ENCODE measurements at places on chromosomes 5 and 9. TPM values are rescaled to one million over a fixed set of nuclear protein-coding genes. Genes with fewer than 3 reads are reported as not detected.

- DNase-seq = no peak
Observed at GRCh38 chr5:132629230-132629944, 28.6 kb upstream of the IL13 start.

HCN1 gene
- polyA plus RNA-seq = not detected

- DNase-seq = no peak
Observed at GRCh38 chr9:114697951-114698351, 16.0 kb upstream of the TEX48 start.

GMCL2 gene
- not detected for polyA plus RNA-seq

DNA sequence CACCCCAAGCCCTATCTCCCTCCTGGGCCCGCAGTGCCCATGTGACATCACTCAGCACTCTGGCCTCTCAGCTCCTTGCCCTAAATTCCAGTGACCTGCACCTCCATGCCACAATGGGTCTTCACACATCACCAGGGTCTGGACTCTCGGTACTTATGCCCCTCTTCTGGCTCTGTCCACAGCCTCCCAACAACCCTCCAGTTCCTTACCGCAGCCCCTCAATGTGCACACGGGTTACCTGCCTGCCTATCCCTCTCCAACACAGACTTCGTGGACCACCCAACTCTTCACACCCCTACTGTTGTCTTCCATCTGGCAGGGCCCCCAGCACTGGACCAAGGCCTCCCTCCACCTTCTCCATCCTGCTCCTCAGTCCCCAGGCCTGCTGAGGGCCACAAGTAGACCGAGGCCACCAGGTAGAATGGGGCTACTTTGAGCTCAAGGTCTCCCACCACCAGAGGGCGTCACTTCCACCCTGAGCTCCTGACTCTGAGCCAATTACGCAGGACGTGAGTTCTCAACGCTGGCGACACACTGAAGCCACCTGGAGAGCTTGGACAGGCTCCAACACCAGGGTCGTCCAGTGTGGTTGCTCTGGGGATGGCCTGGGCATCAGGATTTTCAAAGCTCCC, 172.1 kb downstream of the GABBR2 start:
- no peak for DNase-seq

DNA sequence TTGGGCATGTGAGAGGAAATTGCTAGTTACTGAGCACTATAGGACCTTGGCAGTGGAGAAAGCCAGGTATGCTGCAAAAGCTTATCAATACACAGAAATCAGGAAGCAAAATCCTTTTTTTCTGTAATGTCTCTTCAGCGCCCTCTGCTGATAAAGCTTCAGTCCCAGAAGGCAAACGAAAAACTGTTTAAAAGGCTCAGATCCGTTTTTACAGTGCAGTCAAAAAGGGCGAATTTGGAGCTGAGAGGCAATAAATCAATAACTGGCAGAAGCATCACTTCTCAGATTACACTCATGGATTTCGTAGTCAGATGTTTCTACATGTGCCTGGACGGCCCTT, 1.1 kb upstream of the MAN2A1 start:
- no peak for DNase-seq

- no peak for DNase-seq
Observed at GRCh38 chr9:104177003-104177611, 83.0 kb downstream of the SMC2 start.

DNA sequence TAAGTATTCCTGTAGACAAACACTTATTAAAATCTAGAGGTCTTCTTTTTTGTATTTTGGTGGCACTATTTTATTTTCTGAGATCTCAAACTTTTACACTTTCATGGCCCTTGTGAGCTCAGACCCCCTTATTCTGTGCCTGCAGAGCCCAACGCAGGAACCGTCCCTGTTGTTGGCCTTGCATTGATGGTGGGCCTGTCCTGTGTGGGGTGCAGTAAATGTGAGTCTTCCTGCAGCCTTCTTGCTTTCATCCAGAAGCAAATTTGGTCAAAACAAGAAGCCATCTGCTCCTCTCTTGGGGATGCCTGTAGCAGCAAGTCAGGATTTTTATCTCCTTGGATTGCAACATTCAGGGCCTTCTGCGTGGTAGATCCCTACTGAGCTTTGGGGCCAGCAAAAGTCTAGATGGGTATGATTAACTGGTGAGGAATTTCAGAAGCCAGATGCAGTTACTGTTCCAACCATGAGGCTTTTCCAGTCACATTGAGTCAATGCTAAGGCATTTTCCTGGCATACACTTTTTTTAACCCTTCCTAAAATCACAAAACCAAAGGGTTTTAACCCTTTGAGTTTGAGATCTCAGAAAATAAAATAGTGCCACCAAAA, 31.7 kb downstream of the BASP1 start:
- DNase-seq = peak; percentile 94

DNA sequence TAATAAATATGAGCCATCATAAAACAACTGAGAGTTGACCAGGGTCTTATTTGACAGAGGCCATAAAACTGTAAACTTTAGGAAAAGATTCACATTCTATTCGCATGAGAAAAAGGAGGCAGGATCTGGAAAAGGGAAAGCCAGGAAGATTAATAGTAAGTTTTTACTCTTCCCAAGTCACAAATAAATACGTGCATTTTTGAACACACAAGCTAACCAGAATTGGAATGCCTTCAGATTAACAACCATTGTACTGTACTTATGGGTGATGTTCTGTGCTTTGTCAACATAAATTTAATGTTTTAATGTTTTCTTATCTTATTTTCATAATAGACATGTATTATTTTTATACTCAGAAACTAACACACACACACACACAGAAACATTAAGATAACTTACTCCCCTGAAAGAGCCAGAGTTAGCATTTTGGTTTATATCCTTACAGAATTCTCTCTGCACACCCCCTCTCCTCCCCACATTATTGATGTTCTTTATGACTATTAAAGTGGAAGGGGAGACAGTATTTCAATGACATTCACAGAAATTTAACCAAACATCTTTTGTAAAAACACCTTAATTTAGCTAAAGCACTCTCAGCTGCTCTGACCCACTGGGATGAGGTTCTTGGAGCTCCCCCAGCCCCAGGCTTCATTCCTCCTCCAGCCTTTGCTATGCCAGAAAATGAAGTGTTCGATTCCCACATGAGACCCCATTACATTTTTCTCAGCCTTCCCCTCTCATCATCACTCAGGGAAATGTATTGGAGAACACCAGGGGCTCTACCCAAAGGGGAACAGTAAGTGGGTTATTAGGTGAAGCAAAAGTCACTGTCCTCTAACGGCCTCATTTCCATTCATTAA, 155.5 kb downstream of the ESM1 start:
- no peak for DNase-seq

DNA sequence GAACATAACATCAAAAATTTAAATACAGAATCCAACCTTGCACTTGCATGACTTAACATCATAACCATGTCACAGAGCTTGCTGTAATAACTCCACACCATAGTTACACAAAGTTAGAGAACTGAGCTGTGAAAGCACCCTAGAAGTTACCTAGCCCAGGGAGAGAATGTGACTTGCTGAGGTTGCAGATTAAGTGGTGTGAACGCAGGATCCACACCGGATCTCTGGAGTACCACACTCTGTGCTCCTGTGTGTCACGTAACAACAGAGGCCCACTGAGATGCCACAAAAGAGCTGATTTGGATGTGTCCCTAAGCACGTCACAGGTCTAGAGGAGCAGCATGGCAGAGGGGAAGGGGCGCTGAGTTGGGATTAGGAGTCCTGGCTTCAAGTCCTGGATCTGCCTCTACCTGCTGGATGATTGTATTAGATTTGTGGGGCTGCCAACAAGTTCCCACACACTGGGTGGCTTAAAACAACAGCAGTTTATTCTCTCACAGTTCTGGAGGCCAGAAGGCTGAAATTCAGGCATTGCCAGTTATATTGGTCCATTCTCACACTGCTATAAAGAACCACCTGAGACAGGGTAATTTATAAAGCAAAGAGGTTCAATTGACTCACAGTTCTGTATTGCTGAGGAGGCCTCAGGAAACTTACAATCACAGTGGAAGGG, 213.3 kb upstream of the TBC1D2 start:
- no peak for DNase-seq

GRCh38 chr5:174317256-174317894, 271.9 kb downstream of the NSG2 start:
- DNase-seq = no peak

DNA sequence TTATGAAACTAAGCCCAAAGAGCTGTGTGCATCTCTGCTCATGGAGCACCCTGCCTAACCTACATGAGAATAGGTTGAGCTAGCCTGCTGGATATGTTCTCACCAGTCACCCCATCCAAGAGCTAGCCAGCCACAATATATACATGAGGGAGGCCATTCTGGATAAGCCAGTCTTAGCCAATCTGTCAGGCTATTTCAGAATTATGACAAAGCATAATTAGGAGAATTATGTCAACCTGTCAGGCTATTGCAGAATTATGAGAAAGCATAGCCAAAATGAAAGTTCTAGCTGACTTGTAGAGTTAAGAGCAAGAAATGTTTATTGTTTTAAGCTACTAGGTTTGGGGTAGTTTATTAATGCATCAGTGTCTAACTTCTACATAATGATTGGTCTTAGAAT, 189.8 kb downstream of the WDR70 start:
- no peak for DNase-seq

DNA sequence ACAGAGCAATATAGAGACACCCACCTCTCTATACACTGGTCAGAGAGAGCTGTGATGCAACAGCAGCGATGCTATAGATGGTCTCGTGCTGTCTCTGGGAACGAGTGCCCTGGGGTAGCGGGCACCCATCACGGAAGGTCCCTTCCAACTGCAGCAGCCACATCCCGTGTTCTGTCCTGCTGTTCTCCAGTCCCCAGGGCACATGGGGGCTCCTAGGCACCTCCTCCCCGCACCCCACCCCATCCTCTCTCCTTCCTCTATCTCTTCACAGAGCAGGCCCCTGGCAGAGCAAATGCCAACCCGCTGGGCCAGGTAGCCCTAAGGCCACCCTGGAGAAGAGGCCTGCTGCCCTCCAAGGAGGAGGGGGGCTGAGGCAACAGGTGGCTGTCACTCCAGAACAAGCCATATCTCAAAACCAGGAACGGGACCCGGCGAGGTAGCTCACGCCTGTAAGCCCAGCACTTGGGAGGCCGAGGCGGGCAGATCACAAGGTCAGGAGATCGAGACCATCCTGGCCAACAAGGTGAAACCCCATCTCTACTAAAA, 8.2 kb downstream of the FIBCD1 start:
- no peak for DNase-seq

DNA sequence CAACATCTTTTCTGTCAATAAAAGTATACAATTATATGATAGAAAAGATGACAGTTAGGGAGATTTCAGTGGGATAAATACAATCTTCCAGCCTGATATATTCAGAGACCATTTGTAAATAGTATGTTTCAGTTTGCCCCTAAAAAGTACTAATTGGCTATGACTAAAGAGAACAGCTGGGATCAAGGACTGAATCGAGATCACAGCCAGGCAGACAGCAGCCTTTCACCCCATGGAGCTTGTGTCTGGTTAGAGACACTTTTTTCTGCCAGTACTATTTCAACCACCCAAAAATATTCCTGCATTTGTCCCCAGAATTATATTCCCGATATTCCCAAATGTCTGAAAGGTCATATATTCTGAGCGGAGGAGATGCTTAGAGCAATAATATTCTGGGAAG, 577.3 kb upstream of the TLE4 start:
- no peak for DNase-seq

PCDHA3 gene
- 0.20 TPM for polyA plus RNA-seq

DNA sequence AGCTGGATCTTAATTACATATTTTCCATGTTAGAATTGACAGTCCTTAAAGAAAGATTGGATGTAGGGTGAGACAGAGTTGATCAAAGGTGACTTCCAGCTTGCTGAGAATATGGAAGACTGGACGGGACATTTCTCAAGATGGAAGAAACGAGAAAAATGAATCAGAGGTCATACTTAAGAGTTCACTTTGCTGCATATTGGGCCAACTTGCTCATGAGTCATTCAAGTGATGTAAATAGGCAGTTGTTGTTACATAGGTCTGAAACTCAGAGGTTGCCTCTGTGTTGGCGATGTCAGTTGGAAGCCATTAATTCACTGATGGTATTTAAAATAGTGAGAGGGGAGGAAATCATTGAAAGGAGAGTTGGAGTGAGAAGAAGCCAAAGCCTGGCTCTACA, 132.8 kb downstream of the CD180 start:
- peak; percentile 18 for DNase-seq

- DNase-seq = no peak
Observed at GRCh38 chr9:134640506-134641172, 964 bp upstream of the COL5A1 start.

HRCT1 gene
- 3.0 TPM for polyA plus RNA-seq

GRCh38 chr5:82359272-82359671, 81.1 kb upstream of the RPS23 start:
- DNase-seq = no peak

DNA sequence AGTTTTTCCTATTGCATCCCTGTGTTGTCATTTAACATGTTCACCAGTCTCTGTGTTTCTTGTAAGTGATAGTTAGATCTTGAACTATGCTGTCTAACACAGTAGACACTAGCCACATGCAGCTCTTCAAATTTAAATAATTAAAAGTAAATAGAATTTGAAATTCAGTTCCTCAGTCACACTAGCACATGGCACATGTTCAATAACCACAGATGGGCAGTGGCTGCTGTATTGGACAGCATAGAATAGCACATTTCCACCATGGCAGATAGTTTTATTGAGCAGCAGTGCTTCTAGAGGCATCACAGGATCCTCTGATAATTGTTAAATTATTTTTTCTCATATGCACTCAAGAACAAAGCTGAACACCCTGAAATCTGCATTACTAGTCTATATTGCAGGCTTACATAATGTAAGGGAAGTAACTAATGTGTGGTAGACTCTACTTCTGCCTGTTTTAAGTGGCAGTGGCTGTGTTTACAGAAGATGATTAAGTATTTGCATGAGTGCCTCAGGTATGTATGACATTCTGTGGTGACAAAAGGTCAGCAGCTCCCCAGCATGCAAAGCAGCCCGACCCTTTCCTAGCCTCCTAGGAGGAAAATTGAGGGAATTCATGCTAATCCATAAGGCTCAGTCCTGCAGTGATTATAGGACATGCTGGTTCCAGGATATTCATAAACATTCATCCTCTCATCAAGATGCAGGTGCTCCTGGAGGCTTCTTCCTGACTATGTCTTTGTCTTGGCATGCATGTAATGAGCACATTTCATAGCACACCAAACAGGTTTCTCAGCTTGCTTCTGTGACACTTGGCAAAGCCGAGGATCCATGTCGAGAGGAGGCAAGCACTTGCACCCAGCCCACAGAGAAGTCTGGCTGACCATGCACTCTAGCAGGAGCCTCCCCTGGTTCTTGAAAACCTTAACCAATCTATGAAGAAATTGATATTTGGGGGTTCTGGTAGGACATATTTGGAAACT, 45.5 kb downstream of the SH3RF2 start:
- no peak for DNase-seq

GRCh38 chr5:134975843-134976242, 8.1 kb downstream of the CATSPER3 start:
- no peak for DNase-seq

IFNA13 gene
- polyA plus RNA-seq = not detected
